Right lobe of liver (tissue), 6 donors: ENCODE measurements at places on chromosomes 6 and 20. TPM values are rescaled to one million over a fixed set of nuclear protein-coding genes. Genes with fewer than 3 reads are reported as not detected.

GRCh38 chr6:79170431-79170830 is 64.1 kb downstream of the HMGN3 start:
- DNase-seq = no peak

- DNase-seq = no peak
These were observed 87.0 kb downstream of the FHL5 start for GRCh38 chr6:96649926-96650325.

DNA sequence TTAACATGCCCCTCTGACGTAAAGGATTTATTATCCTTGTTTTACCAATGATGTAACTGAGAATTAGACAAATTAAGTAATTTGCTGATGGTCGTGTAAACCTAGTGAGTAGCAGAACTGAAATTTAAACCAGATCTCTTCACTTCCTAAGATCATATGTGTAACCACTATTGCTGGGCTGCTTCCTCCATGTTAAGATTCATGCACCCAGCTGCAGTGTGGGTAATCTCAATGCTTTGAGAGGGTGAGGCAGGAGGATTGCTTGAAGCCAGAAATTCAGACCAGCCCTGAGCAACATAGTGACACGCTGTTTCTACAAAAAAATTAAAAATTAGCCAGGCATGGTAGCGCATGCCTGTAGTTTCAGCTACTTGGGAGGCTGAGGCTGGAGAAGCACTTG is 97.9 kb downstream of the L3MBTL3 start:
- DNase-seq = no peak

- DNase-seq = no peak
These were observed 4.6 kb downstream of the PPDPF start for GRCh38 chr20:63525185-63525584.

DNA sequence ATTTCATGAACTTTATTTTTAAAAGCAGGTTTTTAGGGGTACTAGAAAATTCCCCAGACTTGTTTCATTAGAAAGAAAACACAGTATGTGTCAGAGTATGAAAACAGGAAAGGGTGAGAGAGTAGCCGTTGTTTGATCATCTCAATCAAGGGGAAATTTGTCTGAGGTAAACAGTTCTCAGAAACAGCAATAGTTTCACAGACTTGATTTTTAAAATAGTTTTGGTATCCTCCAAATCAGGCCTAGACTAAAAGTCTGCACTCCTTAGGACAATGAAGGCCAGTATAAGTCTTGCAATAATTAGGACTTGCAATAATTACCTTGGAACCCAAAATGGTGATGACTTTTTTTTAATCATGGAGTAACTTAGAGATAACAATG is 176.6 kb upstream of the TAB2 start:
- no peak for DNase-seq

DNA sequence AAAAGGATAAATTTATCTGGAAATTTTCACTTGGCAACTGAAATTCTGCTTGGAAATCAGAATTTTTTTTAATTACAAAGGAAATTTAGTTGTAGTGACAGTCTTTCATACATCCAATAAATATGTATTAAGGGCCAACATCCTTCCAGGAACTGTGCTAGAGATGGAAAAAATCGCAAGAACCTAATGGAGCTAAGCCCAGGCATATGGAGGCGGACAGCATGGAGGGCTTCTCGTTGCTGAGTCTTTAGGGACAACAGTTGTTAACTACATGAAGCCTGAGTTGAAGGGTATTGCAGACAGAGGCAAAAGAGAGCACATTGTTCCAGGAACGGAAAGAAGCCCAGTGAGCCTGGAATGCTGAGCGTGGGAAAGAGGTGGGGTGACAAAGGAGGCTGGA is 208.9 kb downstream of the IBTK start:
- no peak for DNase-seq

GRCh38 chr20:62818592-62819493 is 2.0 kb downstream of the COL9A3 start:
- no peak for DNase-seq

DNA sequence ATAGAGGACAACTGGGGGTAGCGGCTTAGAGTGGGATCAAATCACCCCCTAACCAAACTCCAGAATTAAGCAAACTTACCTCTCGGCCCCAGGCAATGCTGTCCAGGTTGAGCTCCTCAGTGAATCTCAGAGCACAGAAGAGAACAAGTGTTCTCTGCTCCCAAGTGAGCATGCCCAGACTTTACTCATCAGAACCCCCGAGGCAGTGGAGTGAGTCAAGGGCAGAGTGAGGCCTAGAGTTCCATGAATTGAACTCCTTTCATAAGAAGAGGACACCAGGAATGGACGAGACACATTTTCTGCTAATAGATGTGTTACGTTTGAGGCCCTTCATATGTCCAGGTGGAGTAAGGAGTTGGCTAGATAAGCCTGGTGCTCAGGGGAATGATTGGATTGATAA is 134.0 kb upstream of the DTNBP1 start:
- DNase-seq = no peak

- DNase-seq = no peak
These were observed at the start of gene PRND for GRCh38 chr20:4721719-4722118. PRND (plus strand) TSS chr20:4721909; CDS start chr20:4724552, 2,643 bp downstream.

DNA sequence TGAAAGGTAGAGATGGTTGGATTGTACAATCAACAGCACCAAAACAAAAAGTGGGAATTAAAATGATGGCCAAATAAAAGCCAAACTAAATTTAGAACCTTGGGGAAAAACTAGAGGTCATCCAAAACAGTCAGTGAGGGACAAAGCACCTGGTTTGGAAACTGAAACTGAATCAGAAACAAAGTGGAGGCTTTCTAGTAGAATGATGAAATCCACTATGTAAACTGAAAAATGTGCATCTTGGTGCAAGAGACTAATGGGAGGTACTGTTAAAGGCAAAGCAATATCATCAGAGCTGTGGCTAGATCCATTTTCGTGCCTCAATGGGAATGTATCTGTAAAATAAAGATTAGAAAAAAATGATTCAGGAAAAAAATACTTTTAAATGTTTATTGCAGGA is 380.0 kb upstream of the GJE1 start:
- DNase-seq = no peak

GRCh38 chr6:37308069-37308815 is 45.5 kb upstream of the RNF8 start:
- DNase-seq = no peak

DNA sequence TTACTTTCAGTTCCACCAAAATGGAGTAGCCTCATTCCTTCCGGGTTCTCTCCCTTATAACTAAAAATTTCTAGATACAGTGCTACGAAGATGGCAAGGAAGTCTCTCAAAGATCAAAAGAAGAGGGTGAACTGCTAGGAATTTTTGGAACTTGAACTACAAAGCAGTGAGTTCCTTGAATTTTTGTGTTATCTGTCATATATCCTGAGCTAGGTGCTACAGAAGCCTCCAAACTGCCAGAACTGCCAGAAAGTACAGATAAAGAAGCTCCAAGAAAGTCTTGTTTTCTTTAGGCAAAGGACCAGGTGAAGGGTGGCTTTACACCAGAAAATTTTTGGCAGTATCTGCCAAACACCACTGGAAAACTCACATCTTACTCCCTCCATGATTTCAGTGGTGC is 218.8 kb upstream of the FLRT3 start:
- no peak for DNase-seq

- no peak for DNase-seq
These were observed 18.4 kb upstream of the RBM38 start for GRCh38 chr20:57372581-57373350.

DNA sequence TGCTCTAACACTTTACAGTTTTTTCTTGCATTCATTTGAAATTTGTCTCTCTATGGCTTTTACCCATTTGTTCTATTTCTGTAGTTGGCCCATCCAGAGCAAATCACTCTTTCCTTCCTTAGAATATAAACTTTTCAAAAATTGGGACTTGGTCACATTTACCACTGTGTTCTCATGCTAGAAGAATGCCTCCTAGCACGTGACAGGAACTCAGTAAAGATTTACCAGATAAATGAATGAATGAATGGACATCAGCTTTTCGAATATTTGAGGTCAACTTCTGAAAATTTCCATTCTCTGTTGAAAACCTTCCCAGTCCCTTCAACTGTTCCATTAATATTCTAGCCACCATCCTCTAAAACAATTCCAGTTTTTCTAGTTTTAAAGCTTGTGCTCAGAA is 294.5 kb downstream of the CD83 start:
- no peak for DNase-seq

- no peak for DNase-seq
These were observed 33.8 kb downstream of the KPNA5 start for GRCh38 chr6:116714761-116715160.

GRCh38 chr6:158868890-158869825 is 50.0 kb upstream of the EZR start:
- DNase-seq = peak; percentile 89

- no peak for DNase-seq
These were observed 458.4 kb downstream of the TBC1D32 start for GRCh38 chr6:120875900-120876299.

DNA sequence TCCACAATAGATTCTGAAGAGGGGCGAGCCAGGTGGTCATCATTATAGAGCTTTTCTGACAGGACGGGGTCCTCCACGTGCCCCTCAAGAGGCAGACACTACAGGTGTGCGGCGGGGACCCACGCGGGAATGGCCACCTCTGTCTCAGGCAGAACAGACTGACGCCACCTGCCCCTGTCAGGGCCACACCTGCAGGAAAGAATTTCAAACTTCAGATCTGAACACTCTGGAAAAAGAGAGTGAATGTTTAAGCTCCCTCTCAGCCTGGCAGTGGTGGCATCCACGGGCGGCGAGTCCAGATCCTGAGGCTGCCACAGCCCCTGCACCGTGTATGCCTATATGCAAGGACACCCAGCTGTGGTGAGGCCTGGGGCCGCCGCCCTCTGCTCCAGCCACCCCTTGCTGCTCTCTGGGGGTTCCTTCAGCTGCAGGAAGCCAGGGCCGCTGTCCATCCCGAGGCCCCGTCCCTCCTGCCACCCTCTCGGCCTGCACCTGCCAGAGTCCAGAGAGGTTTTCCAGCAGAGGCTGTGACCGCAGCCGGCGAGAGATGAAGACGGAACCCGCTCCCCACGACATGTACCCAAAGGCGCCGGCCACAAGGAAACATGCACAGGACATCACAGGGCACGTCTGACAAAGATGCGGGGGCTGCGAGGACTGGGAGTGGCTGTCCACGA is 234.9 kb downstream of the ERMARD start:
- no peak for DNase-seq

DNA sequence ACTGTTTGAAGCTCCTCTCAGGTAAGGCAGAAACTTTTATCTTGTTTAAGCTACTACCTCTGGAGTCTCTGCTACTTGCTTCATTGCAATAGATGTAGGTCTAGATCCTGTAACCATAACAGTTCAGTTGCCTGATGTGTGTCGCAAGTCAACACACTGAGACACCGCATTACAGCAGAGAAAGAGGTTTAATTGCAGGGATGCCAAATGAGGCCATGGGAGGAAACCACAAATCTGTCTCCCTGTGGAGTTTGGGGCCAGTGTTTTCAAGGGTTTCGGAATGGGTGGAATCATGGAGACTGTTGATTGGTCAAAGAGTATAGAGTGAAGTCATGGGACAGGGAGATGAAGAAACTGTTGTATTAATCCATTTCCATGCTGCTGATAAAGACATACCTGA is 57.1 kb upstream of the RBM24 start:
- no peak for DNase-seq

DNA sequence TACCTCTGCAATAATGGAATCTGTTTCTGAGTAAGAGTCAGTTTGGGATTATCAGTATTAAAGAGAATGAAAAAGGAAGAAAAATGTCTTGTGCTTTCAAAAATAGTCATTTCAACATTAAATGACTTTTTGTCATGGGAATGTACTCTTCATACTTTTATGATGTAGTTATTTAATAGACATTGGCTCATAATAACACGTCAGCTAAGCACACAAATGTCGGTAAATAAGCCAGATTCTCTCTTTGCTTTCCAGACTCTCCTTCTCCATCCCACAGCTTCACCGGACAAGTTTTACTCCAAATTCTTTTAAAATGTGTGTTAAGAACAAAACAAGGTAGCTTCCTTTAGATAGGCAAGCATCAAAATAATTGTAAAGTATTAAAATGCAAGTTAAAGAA is 76.0 kb downstream of the C6orf52 start:
- no peak for DNase-seq

DNA sequence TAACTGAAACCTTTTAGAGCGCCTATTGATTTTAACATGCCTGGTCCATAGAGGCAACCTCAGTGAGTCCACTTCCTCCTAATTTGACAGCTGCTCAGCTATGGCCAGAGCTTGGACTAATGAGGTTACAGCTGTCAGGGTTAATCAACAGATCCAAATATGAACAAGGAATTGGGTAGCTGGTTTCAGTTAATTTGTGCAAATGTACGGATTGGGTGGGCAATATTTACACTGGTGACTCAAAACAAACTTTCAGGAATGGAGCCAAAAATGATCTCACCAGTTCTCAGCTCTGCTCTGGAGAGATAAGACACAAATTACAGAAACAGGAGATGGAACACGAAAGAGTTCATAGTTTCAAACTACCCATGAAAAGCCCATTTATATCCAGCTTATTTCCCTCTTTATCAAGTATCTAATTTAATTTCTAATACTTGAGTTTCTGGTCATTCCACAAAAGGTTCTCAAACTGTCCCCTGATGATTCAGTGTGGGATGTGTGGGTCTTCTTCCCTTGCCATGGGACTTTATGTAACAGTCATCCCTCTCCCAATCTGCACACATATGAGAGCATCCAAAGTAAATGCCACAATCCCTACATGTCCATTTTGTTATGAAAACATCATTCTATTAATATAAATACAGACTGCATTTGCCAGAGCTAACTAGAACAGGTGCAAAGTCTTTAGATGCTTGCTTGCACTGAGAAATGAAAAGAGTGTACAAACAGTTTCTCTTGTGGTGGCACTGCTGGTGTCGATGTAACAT is 149.9 kb downstream of the RPS12 start:
- no peak for DNase-seq

DNA sequence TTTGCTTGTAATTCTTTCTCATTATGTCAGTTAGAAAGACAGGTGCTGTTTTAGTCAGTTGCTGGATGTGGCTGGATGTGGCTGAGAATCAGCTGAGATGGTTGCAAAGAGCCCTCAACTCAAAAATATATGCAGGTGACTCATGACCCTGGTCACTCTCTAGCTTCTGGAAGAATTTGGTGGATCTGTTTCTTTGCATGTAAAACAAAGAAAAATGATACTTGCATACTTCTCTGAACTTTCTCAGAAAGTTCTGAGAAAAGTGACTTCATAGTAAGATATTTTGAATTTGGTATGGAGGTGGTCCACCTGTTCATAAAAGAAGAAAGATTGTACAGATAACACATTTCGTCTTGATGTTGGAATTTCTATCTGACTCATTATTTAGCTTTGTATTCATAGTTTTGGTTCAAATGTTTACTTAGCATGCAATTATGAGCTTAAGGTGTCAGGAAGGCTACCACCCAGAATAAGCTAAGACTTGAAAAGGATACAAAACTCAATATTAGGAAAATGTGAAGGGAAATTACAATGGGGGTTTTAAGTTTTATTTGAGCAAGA is 163.2 kb upstream of the OLIG3 start:
- DNase-seq = no peak

GRCh38 chr20:9699181-9699580 is 139.7 kb downstream of the PAK5 start:
- DNase-seq = no peak

GRCh38 chr6:90428514-90428913 is 131.9 kb upstream of the BACH2 start:
- DNase-seq = no peak

- DNase-seq = no peak
These were observed 47.3 kb downstream of the BMP7 start for GRCh38 chr20:57219071-57219677.

PTCHD4 gene
- total RNA-seq = not detected

CRISP3 gene
- 0.24 TPM for total RNA-seq

MAS1 gene
- total RNA-seq = not detected

SLC22A23 gene
- 27.6 TPM for total RNA-seq

DEFB132 gene
- total RNA-seq = not detected

CALHM6 gene
- 1.4 TPM for total RNA-seq

HDGFL1 gene
- total RNA-seq = not detected

IYD gene
- total RNA-seq = 21.6 TPM

ENPP5 gene
- 0.42 TPM for total RNA-seq

FHL5 gene
- total RNA-seq = 0.20 TPM
